ENCODE measurements at places on chromosomes 4 and X. TPM values are rescaled to one million over a fixed set of nuclear protein-coding genes. Genes with fewer than 3 reads are reported as not detected.

GRCh38 chrX:3160756-3161155 lies 119.5 kb downstream of the ARSF start:
- DNase-seq = no peak
- H3K36me3 ChIP-seq = no peaks in the 10 kb centered on the region
- no peaks in the 10 kb centered on the region for H3K4me1 ChIP-seq
- H3K27ac ChIP-seq = no peak overlapping the region
- no peak overlapping the region for H3K4me3 ChIP-seq
- peaks cover 1% of the 10 kb centered on the region for H3K27me3 ChIP-seq

DNA sequence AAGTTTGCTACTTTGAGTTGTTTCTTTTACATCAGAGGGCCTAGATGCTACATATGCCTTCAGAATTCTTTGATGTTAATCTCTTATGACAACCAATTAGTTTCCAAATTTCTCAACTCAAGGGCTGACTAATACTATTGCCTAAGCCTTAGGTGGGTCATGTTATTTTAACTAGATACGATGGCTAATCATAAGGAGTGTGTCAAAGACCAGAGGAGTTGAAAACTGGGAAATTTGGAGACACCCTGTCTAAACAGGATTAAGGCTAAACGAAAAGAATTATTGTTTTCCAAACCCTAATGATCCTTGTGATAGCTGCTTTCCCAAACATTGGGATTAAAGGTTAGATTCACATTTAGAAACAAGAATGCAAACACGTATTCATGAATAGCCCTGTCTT lies 228.5 kb downstream of the PCDH7 start:
- no peaks in the 10 kb centered on the region for H3K36me3 ChIP-seq
- H3K4me3 ChIP-seq = no peak overlapping the region
- H3K27ac ChIP-seq = no peak overlapping the region

DNA sequence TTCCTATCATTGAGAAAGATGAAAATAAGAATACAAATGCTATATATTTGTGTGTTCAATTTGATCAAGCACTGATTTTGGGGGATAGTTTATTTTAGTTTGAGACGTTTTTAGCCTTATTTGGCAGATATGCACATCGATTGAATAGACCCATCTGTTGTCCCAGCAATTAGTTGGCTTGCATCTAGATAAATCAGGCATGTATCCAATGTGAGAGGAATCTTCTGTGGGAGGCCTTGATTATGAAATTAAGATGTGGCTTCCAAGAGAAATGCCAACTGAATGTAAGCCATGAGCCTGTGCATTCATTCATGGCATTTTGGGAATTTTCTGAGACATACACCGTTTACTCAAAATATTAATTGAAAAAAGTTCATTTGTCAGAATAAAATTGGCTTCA lies 623.1 kb downstream of the TECRL start:
- no peak for DNase-seq
- H3K4me1 ChIP-seq = no peaks in the 10 kb centered on the region
- H3K36me3 ChIP-seq = no peaks in the 10 kb centered on the region
- no peaks in the 10 kb centered on the region for H3K27me3 ChIP-seq
- H3K27ac ChIP-seq = no peak overlapping the region
- H3K4me3 ChIP-seq = no peak overlapping the region

DNA sequence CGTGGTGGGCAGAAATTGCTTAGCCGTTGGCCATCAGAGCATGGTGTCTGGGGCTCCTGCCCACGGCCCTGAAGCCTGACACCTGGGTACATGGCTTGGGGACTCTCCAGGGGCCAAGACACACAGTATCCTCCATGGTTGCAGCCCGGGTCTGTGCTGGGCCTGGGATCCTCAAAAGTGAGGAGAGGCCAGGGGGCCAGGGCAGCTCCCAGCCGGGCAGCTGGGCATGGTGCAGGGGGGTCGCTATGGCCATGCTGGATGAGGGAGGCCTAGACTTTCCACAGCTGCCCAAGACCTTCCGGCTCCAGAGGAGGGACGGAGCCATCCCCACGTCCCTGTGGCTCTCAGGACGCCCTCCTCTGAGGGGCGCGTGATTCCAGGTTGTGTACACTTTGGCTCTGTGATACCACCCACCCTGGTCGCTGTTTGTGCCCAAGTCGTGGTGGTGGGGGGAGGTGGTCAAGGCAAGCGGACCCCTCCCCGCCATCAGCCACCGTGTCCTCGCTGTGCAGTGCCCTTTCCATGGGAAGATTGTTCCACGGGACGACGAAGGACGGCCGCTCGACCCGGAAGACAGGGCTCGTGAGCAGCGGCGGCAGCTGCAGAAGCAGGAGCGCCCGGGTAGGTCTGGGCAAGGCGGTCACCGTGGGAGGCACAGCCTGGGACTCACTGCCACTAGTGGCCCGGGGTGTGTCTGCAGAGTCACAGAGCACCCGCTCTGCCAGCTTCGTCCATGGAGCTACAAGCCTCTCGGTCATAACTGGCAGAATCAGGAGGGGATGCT lies 25.7 kb downstream of the NKX1-1 start:
- H3K4me1 ChIP-seq = no peaks in the 10 kb centered on the region
- no peaks in the 10 kb centered on the region for H3K27me3 ChIP-seq
- H3K4me3 ChIP-seq = no peak overlapping the region
- no peaks in the 10 kb centered on the region for H3K36me3 ChIP-seq
- H3K27ac ChIP-seq = no peak overlapping the region

DNA sequence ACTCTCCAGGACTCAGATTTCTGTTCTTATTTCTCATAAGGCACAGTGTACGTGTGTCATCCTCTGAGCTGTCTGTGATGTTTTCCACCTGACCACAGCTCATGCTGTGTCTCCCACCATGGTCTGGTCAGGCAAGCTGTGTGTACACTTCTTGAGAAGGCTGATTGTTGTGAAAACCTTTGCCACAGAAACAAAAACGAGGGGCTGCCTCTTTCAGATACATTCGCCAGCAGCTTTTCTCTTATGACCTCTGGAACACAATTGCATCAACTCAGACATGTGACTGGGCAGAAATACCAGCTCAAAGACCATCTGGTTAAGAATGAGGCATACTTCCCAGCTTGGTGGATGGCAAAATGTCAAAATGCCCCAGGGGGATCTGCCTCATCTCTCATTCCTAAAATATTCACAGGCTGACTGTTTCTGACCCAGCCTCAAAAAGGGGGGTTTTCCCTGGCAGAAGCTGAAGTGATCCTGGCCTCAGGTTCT lies 46.1 kb downstream of the PGRMC2 start:
- DNase-seq = no peak
- H3K27me3 ChIP-seq = no peaks in the 10 kb centered on the region
- no peak overlapping the region for H3K27ac ChIP-seq
- no peak overlapping the region for H3K4me3 ChIP-seq
- H3K36me3 ChIP-seq = no peaks in the 10 kb centered on the region
- H3K4me1 ChIP-seq = no peaks in the 10 kb centered on the region

ALG13 gene
- 63.8 TPM for total RNA-seq

GRCh38 chr4:181437895-181438294 lies 805.3 kb upstream of the TENM3 start:
- H3K4me1 ChIP-seq = no peaks in the 10 kb centered on the region
- no peaks in the 10 kb centered on the region for H3K36me3 ChIP-seq
- H3K4me3 ChIP-seq = no peak overlapping the region
- no peaks in the 10 kb centered on the region for H3K27me3 ChIP-seq
- DNase-seq = no peak
- no peak overlapping the region for H3K27ac ChIP-seq

DNA sequence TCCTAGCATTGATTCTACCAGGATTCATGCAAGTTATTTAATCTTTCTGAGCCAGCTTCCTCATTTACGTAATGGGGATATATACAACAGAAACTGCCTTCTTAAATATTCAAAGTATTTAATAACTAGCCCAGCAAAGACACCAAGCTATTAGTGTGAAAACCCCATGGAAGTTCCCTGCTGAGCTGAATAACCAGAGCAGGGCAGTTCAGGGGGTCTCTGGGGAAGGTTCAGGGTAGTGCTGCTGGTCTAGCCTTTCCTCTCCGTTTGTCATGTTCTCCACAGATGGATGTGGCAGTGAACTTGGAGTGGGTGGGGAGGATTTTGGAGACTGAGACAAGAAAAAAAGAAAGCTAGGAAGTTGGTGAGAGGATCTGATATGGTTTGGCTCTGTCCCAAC lies 240.8 kb upstream of the TAPT1 start:
- no peaks in the 10 kb centered on the region for H3K36me3 ChIP-seq
- H3K27me3 ChIP-seq = peaks cover 4% of the 10 kb centered on the region
- no peak for DNase-seq
- no peaks in the 10 kb centered on the region for H3K4me1 ChIP-seq

SLIT2 gene
- not detected for total RNA-seq

- H3K4me1 ChIP-seq = peaks cover 6% of the 10 kb centered on the region
- H3K4me3 ChIP-seq = peak overlapping the region; percentile 92
- DNase-seq = peak; percentile 25
- H3K27me3 ChIP-seq = peaks cover 19% of the 10 kb centered on the region
These were observed 840 bp downstream of the ZNF711 start for GRCh38 chrX:85244450-85245211.

DNA sequence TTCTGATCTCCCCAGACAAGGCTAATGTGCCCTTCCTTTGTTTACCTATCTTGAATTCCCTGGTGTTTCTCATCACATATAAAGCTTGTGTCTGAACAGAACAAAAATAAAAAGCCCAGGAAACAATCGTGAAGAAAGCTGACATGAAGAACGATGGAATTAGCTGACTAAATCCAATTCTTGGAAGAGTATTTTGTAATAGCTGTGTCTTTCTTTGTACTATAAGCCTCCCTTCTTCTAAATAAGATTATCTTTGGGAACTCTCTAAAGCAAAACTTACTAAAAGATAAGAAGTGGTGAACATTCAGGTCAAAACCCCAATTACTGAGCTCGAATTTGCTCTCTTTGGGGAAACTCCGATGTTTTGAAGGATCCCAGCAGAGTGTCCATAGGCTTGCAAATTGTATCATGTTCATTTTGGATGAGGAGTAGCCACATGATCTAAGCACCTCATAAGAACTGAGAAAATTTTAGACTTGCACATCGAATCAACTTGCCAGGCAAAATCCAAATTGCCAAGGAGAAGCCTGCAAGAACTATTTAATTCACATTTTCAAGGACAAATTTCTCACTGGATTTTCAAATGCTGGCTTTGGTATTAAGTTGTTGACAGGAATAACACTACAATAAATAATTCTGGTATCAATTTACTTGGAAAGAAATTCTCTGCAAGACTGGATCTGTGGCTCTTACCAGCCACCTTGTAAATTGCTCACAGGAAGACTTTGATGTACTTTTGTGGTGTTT lies 106.2 kb downstream of the LNX1 start:
- H3K27ac ChIP-seq = no peak overlapping the region
- no peaks in the 10 kb centered on the region for H3K4me1 ChIP-seq
- no peak for DNase-seq
- H3K36me3 ChIP-seq = no peaks in the 10 kb centered on the region
- H3K4me3 ChIP-seq = no peak overlapping the region

DNA sequence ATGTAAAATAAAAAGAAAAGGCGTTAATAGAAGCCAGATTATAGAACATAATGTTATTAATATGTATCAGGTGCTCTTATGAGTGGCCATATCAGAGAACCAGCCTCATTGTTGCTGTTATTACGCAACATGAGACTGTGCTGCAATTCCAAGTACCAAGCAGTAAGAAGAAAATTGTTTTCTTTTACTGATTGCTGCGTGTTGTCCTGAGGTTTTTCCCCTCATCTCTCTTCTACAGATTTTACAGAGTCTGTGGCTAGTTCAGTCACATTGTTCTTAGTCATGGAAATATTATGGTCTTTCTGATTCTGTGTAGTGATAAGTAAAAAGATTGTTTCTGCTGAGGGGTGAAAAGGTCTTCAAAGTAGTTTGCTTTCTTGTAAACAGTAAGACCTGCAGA lies 55.9 kb downstream of the NPNT start:
- no peak for DNase-seq
- no peak overlapping the region for H3K4me3 ChIP-seq
- H3K27ac ChIP-seq = no peak overlapping the region
- no peaks in the 10 kb centered on the region for H3K4me1 ChIP-seq

- H3K27ac ChIP-seq = no peak overlapping the region
- no peak overlapping the region for H3K4me3 ChIP-seq
- H3K4me1 ChIP-seq = no peaks in the 10 kb centered on the region
- no peaks in the 10 kb centered on the region for H3K27me3 ChIP-seq
- H3K36me3 ChIP-seq = no peaks in the 10 kb centered on the region
These were observed 8.7 kb downstream of the SLC9B1 start for GRCh38 chr4:103010804-103011203.

DNA sequence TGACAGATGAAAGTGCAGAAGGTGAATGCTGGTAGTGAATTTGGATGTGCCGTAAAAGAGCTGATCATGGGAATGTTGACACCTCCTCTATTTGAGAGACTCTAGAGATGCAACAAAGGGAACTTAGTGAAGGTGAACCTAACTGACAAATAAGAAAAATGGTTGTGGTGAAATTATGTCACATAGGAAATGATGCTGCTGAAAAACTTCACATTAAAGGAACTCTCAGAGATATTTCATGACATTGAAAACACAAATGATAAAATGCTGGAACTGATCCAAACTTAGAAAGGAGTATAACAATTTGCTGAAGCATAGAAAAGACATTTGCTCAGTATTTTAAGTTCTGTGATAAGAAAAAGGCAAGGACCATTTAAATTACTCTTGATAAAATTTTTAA lies 31.9 kb downstream of the MGAT4D start:
- H3K36me3 ChIP-seq = no peaks in the 10 kb centered on the region
- no peak for DNase-seq
- H3K27me3 ChIP-seq = peaks cover 13% of the 10 kb centered on the region
- no peak overlapping the region for H3K4me3 ChIP-seq

- H3K36me3 ChIP-seq = no peaks in the 10 kb centered on the region
- H3K27ac ChIP-seq = no peak overlapping the region
- DNase-seq = no peak
- peaks cover 4% of the 10 kb centered on the region for H3K4me1 ChIP-seq
- no peak overlapping the region for H3K4me3 ChIP-seq
These were observed 8.6 kb downstream of the MAOA start for GRCh38 chrX:43664708-43665107.

PACRGL gene
- 12.4 TPM for total RNA-seq

MAGEE1 gene
- total RNA-seq = 7.7 TPM

TSR2 gene
- total RNA-seq = 33.8 TPM

GRCh38 chr4:70120323-70120722 lies 33.7 kb upstream of the PRR27 start:
- DNase-seq = no peak
- H3K36me3 ChIP-seq = no peaks in the 10 kb centered on the region
- H3K4me1 ChIP-seq = no peaks in the 10 kb centered on the region
- no peak overlapping the region for H3K27ac ChIP-seq
- H3K4me3 ChIP-seq = no peak overlapping the region

PRKX gene
- 87.6 TPM for total RNA-seq

DNA sequence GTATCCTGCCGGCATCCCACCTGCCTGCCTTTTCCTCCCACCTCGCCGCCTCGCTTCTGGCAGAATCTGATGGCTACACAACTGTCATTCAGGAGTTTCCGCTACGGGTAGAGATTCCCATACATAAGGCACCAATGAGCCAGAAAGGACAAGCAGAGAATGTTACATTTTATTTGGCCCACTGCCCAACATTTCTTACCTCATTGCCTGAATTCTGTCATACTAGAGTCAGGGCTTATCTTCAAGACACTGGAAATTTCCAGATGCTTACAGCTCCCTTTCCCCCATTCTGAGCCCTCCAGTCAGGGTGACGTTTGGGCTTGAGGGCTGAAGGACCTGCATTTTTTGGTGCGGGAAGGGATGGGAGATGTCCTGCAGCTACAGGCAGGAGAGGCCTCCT lies 113.0 kb downstream of the NHS start:
- no peaks in the 10 kb centered on the region for H3K27me3 ChIP-seq
- no peak overlapping the region for H3K27ac ChIP-seq
- no peak overlapping the region for H3K4me3 ChIP-seq
- H3K36me3 ChIP-seq = no peaks in the 10 kb centered on the region

OTC gene
- total RNA-seq = not detected

MAGEA8 gene
- not detected for total RNA-seq

PPBP gene
- not detected for total RNA-seq

GPC3 gene
- total RNA-seq = 0.40 TPM

- peaks cover 33% of the 10 kb centered on the region for H3K27me3 ChIP-seq
- H3K27ac ChIP-seq = no peak within 1 kb of the TSS
- no peaks in the 10 kb centered on the region for H3K36me3 ChIP-seq
- no peak within 1 kb of the TSS for H3K4me3 ChIP-seq
These were observed at the start of gene FGF13 for GRCh38 chrX:138711399-138712347. Gene FGF13, minus strand, starts transcription at chrX:138711717. Its CDS starts 714 bp downstream, at chrX:138711003.

CXorf49 gene
- total RNA-seq = not detected
